ENCODE measurements at places on chromosomes 5 and 9. TPM values are rescaled to one million over a fixed set of nuclear protein-coding genes. Genes with fewer than 3 reads are reported as not detected.

MLANA gene
- not detected for total RNA-seq

GRCh38 chr5:27705661-27706060 lies 667.3 kb upstream of the CDH9 start:
- no peak for DNase-seq

SHISAL2B gene
- not detected for total RNA-seq

GRCh38 chr5:157072508-157072907 lies 13.6 kb upstream of the HAVCR1 start:
- no peak for DNase-seq

GPR21 gene
- total RNA-seq: 0.49 TPM

All from Right ventricle myocardium inferior (tissue), 1 donor.